Pericardium fibroblast (primary cell): ENCODE measurements at places on chromosomes 1 and 21. TPM values are rescaled to one million over a fixed set of nuclear protein-coding genes. Genes with fewer than 3 reads are reported as not detected.

The FAM72C gene
- total RNA-seq = 0.09 and 0.23 TPM in 2 replicates

The CTSE gene
- total RNA-seq = not detected in 2 replicates

The CD5L gene
- not detected in 2 replicates for total RNA-seq

The TTC22 gene
- not detected in 2 replicates for total RNA-seq

The GPR25 gene
- total RNA-seq = not detected in 2 replicates

The HUNK gene
- total RNA-seq = 0.17 and 0.47 TPM in 2 replicates

The FHAD1 gene
- 0.26 TPM in 1 of 2 replicates, not detected in the other for total RNA-seq

The FALEC gene
- not detected in 2 replicates for total RNA-seq

The PLA2G2C gene
- not detected in 2 replicates for total RNA-seq

The MYBPH gene
- total RNA-seq = 0.93 and 12.5 TPM in 2 replicates

The CHD5 gene
- total RNA-seq = under 0.01 TPM in 2 replicates

The LCE1B gene
- total RNA-seq = not detected in 2 replicates

The IFNLR1 gene
- total RNA-seq = not detected in 2 replicates

The GUCA2B gene
- not detected in 2 replicates for total RNA-seq

The ZNF124 gene
- 13.1 and 16.9 TPM in 2 replicates for total RNA-seq

The MFSD2A gene
- total RNA-seq = 2.8 and 7.2 TPM in 2 replicates

The PADI2 gene
- 0.12 TPM in 1 of 2 replicates, not detected in the other for total RNA-seq

The USH2A gene
- total RNA-seq = not detected in 2 replicates

The OR2AK2 gene
- not detected in 2 replicates for total RNA-seq

The DCST1 gene
- not detected in 2 replicates for total RNA-seq

The LAX1 gene
- total RNA-seq = not detected in 2 replicates

The RIMS3 gene
- 0.82 and 1.2 TPM in 2 replicates for total RNA-seq

The KDF1 gene
- total RNA-seq = not detected in 2 replicates

The TMEM167B gene
- total RNA-seq = 16.3 and 22.6 TPM in 2 replicates

The ARID4B gene
- 9.4 and 9.8 TPM in 2 replicates for total RNA-seq

The THRAP3 gene
- 58.5 and 62.3 TPM in 2 replicates for total RNA-seq

The MACO1 gene
- total RNA-seq = 8.5 and 14.2 TPM in 2 replicates

The SPRR2A gene
- not detected in 2 replicates for total RNA-seq

The AXDND1 gene
- total RNA-seq = 0.09 TPM in 1 of 2 replicates, not detected in the other

The AKR7A2 gene
- total RNA-seq = 128 TPM in 2 replicates

The CRNN gene
- total RNA-seq = not detected in 2 replicates

The CATSPER4 gene
- not detected in 2 replicates for total RNA-seq

The ZNHIT6 gene
- 9.1 and 10.7 TPM in 2 replicates for total RNA-seq

The OR2L8 gene
- not detected in 2 replicates for total RNA-seq

The ZBTB8A gene
- total RNA-seq = 3.1 and 4.9 TPM in 2 replicates

The HSF2BP gene
- 0.47 and 1.2 TPM in 2 replicates for total RNA-seq

The CD53 gene
- total RNA-seq = not detected in 2 replicates

The ATP6V1G3 gene
- 0.23 TPM in 1 of 2 replicates, not detected in the other for total RNA-seq

The CFAP45 gene
- 0.12 TPM in 1 of 2 replicates, not detected in the other for total RNA-seq

The EVI5 gene
- total RNA-seq = 37.1 and 55.4 TPM in 2 replicates

The AUNIP gene
- total RNA-seq = 0.58 TPM in 1 of 2 replicates, not detected in the other

The FAM3B gene
- not detected in 2 replicates for total RNA-seq

The SLC35E2B gene
- 20.1 and 42.9 TPM in 2 replicates for total RNA-seq

The BSND gene
- not detected in 2 replicates for total RNA-seq

The VANGL2 gene
- 0.60 and 0.82 TPM in 2 replicates for total RNA-seq

The OXCT2 gene
- total RNA-seq = 0.09 and 1.3 TPM in 2 replicates

The TNFAIP8L2 gene
- total RNA-seq = not detected in 2 replicates

The CGN gene
- under 0.01 and 2.5 TPM in 2 replicates for total RNA-seq

The RGS13 gene
- not detected in 2 replicates for total RNA-seq

The DCDC2B gene
- not detected in 2 replicates for total RNA-seq

The GBP4 gene
- 0.17 and 0.70 TPM in 2 replicates for total RNA-seq

The ITLN2 gene
- 0.47 TPM in 1 of 2 replicates, not detected in the other for total RNA-seq

The LRRC38 gene
- total RNA-seq = 1.1 TPM in 1 of 2 replicates, not detected in the other

The BACE2 gene
- total RNA-seq = 34.5 and 36.7 TPM in 2 replicates

The GABRD gene
- total RNA-seq = not detected in 2 replicates

The RAB3B gene
- total RNA-seq = 0.77 and 1.8 TPM in 2 replicates

The CR1L gene
- total RNA-seq = not detected in 2 replicates
